ENCODE measurements at places on chromosomes 6 and 20.
A peak's percentile ranks its signal among the peaks of the same experiment; 100 is the strongest.

- no peak for DNase-seq
Measured at GRCh38 chr6:36226438-36227047, 30.0 kb downstream of the BRPF3 start.

GRCh38 chr20:45515147-45515913 lies at the start of gene SPINT3:
TSS of gene SPINT3 (minus strand) at chr20:45515622. CDS start at chr20:45515608, 14 bp downstream.
- DNase-seq = no peak

GRCh38 chr6:82143041-82143481 lies 104.5 kb downstream of the IBTK start:
- no peak for DNase-seq

GRCh38 chr6:7580537-7580926 lies 9.5 kb upstream of the SNRNP48 start:
- no peak for DNase-seq

- DNase-seq = no peak
Measured at GRCh38 chr20:53332022-53332837, 261.4 kb downstream of the ZNF217 start.

- no peak for DNase-seq
Measured at GRCh38 chr6:75642311-75642710, 40.6 kb downstream of the SENP6 start.

DNA sequence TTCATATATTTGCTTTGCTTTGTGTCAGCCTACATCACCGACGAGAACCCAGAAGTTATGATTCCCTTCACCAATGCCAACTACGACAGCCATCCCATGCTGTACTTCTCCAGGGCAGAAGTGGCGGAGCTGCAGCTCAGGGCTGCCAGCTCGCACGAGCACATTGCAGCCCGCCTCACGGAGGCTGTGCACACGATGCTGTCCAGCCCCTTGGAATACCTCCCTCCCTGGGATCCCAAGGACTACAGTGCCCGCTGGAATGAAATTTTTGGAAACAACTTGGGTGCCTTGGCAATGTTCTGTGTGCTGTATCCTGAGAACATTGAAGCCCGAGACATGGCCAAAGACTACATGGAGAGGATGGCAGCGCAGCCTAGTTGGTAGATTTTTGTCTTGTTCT lies 28.5 kb downstream of the DSE start:
- no peak for DNase-seq

- DNase-seq = no peak
Measured at GRCh38 chr20:12201289-12201991, 283.7 kb downstream of the BTBD3 start.

DNA sequence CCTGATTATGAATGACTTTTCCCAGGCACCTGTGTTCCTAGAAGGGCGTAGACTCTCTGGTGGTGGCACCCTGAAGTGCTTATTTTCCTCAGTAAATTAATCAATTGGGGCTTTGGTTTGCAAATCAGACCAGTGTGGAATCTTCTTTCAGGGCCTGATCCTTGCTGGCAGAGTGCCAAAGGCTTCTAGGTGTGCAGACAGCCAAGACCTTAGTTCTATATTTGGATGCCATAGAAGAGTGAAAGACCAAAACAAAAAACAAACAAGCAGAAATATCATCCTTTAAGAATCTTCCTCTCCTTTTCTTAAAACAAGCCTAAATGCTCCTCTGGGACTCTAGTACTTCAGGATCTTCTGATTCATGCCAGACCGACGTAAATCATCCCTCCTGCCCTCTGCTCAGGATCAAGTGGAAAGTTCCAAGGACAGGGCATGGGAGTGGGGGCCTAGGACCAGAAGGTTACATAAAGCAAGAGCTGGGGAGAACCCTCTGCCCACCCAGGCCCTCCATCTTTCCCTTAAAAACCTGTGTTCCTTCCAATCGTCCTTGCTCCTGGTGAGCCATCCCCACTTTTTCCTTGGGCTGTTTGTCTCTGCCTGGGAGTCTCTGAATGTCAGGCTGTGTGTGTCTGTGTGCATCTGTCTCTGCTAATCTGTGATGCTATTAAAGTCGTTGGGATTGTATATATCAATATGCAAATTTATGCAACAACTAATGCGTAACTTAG lies 70.5 kb upstream of the MYLIP start:
- DNase-seq = no peak

DNA sequence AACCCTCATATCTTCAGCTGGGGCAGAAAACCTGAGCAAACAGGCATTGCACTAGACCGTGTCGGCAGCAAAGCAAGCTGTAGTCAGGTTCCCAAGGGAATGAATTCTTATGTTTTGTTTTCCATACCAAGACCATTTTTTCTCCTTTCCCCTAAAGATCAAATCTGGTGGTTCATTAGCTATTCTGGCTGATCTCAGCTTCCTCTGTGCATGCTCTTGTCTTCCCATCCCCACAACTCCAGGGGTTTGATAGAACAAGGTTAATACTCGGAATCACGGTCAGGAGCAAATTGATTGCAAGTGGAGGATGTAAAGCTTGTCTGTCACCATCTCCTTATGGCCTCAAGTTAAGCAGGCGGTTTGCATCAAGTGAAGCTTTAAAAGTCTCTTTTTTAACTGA lies 778.8 kb downstream of the KIF16B start:
- DNase-seq = no peak

DNA sequence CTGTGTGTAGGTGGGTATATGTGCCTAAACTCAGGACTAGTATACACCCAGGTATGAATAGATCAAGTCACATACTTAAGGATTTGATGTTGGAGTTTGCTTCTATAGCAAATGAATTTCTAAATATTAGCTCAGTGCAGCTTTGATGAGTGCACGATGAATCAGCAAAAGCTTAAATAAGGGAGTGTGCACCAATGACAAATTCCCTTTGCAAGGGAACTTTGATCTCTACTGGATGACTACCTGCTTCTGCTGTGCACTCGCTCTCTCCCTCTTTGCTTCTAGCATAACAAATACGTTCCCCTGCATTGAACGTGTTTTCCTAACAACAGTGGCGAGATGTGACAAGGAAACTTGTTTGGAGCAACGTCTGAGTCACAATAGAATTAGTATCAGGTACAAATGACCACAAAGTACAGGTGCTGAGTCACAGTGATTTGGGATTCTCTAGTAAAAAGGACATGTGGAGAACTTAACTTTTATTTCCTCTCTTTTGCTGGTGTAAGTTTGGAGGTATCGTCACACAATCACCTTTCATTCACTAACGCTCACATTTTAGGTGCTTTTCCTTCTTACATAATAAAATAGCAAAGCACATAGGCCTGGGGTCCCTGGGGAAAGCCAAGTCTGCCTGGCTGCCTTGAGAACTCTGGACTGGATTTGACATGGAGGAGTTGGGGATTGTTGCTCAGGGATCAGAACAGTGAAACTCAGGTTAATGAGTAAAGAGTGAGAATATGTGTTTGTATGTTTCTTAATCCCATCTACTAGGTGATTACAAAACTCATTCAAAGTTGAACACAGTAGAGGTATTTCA lies 49.7 kb downstream of the KLHL31 start:
- no peak for DNase-seq

DNA sequence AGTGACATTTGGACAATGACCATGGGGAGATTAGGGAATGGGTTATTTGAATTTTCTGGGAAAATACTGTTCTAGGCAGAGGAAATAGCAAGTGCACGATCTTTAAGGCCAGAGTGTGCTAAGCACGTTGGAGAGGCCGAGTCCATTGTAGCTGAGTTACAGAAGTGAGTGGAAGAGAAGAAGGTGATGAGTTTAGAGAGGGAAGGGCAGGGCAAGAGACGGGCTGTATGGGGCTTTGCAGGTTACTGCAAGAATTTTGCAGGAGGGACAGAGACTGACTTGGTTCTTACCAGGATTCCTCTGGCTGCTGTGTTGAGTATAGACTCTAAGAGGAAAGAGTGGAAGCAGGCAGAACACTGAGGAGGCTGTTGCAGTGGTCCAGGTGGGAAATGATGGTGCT lies 1.1 kb upstream of the NCOA3 start:
- DNase-seq = no peak

GRCh38 chr20:50855498-50856474 lies 60.9 kb downstream of the BCAS4 start:
- DNase-seq = peak; percentile 14

DNA sequence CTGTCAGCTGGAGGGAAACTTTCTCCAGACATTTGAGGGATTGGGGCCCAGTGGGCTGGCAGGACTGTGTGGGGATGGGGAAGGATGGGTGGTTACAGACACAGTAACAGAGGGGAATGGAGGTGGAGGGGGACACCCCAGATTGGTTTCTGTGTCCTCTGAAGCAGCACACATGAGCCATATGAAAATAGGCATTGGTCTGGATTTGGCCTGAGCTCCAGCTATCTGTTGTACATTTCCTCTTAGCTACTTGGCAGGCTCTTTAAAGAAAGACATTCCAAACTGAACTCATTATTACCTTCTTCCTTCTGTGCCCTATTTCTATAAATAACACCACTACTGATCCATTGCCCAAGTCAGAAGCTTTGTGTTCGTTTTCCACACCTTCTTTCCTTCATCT lies 72.0 kb upstream of the PRL start:
- DNase-seq = no peak

- no peak for DNase-seq
Measured at GRCh38 chr20:61322151-61322865, 70.2 kb downstream of the CDH4 start.

DNA sequence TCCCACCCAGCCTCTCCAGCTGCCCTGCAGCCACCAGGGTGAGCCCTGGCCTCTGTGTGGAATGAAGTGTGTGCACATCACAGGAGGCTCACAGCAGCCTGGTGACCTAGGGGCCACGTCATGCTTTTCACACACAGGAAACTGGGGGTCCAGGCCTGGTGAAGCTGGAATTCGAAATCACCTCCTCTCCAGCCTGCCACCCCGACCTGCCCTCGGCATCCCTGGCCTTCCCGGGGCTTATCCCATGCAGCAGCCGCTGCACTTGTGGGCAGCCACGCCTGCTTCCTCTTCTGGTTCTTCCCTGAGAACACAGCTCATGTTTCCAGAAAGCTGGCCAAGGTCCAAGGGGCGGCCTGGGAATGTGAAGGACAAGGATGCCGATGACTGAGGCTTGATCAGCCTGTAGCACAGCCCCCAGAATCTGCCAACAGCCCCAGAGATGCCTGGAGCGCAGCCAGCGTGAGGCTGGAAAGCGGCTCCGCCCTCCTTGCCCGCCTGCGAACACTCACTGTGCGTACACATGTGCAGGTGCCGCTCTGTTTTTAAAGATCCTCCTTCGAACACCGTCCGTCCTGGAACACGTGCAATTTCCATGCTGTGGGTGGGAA lies 4.2 kb upstream of the NTSR1 start:
- peak; percentile 89 for DNase-seq

DNA sequence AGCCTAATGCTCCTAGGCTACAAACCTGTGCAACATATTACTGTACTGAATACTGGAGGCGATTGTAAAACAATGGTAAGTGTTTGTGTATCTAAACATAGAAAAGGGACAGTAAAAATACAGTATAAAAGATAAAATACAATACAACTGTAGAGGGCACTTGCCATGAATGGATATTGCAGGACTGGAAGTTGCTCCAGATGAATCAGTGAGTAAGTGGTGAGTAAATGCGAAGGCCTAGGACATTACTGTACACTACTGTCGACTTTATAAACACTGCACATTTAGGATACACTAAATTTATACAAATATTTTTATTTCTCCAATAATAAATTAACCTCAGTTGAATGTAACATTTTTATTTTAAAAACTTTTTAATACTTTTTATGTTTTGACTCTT lies 485.0 kb downstream of the MMUT start:
- no peak for DNase-seq

DNA sequence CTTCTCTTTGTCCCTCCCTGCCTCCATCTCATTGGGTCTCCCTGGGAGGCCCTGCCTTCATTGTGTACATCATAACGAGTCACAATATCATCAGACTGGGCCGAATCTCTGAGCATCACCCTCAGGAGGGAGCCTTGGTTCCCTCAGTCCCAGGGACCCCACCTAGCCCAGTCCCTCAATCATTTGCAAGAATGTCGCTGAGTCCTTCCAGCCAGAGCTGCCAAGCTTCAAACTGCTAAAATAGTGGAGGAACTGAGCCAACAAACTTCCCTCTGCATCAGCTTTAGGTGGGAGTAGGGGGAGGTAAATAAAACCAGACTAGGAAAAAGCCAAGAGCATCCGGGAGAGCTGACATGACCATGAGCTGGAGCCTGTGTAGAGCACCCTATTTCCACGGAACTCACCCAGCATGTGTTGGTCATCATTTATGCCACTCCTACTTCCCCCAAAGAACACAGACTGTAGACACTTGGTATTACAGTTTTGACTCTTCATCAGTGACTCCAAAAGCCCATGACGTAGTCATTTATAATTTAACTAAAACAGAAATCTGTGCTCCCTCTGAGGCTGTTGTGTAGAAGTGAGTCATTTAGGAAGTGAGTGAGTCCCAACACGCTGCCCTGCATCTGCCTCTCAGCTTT lies 28.8 kb upstream of the IL17A start:
- no peak for DNase-seq

DNA sequence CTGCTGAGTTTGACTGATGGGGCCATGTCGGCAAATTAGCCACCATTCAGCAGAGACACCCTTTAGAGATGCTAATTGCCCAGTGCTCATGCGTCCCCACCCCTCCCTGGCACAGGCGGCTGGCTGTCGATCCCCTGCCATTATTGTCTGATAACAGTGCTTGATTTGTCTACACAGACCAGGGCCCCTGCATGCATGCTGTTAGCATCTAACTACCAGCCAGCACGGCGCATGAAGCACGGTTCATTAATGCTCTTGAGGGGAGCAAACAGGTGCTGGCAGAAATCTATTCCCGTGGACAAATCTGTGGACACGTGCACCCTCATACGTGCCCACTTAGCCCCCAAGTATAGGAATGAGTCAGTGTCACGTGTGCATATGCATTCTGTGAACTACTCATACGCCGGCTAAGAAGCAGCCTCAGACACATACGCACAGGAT lies 32.2 kb downstream of the KCNB1 start:
- peak; percentile 86 for DNase-seq

GRCh38 chr6:109363753-109364152 lies 18.5 kb downstream of the CD164 start:
- no peak for DNase-seq

GRCh38 chr6:15207923-15208322 lies 37.9 kb upstream of the JARID2 start:
- DNase-seq = no peak

GRCh38 chr6:161956082-161956481 lies 682.2 kb upstream of the AGPAT4 start:
- DNase-seq = no peak

GRCh38 chr6:157268396-157268795 lies 54.9 kb downstream of the TMEM242 start:
- no peak for DNase-seq

DNA sequence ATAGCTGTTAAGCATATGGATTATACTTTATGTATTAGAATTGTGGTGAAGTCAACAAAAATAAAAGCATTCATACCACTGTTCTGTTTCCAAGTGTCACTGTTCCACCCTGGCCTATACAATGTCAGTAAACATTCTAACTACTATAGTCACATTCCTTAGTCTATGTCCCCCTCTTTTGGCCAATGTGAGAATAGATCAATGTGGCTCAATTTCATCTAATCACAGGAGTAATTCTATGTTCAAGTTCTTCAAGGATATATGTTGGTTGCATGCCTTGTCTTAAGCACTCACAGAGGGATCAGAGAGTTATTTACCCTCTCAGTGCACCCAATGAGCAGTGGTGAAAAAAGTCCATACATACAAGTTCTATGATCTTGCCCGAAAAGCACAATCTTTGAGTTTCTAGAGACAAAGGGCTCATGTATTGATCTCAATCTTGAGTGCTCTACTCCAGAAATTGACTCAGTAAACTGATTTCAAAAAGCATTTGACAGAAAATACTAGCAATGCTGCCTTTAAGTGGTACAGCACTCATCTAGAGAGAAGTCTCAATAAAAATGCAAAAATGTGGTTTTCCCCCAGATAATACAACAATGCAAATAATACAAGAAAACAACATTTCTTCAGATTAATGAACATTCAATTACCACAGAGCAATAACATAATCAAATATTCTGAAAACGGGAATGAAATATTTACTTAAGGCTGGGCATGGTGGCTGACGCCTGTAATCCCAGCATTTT lies 16.5 kb downstream of the SMLR1 start:
- peak; percentile 22 for DNase-seq
